ENCODE measurements at places on chromosomes 6 and 20. TPM values are rescaled to one million over a fixed set of nuclear protein-coding genes. Genes with fewer than 3 reads are reported as not detected.
A peak's percentile ranks its signal among the peaks of the same experiment; 100 is the strongest.

SLC22A16 gene
- 0.22 TPM for total RNA-seq

MYLIP gene
- total RNA-seq: 36.9 TPM

ARG1 gene
- total RNA-seq: 2.6 TPM

FHL5 gene
- 13.2 TPM for total RNA-seq

ANGPT4 gene
- total RNA-seq: 0.27 TPM

SOX4 gene
- total RNA-seq: 18.6 TPM

DNA sequence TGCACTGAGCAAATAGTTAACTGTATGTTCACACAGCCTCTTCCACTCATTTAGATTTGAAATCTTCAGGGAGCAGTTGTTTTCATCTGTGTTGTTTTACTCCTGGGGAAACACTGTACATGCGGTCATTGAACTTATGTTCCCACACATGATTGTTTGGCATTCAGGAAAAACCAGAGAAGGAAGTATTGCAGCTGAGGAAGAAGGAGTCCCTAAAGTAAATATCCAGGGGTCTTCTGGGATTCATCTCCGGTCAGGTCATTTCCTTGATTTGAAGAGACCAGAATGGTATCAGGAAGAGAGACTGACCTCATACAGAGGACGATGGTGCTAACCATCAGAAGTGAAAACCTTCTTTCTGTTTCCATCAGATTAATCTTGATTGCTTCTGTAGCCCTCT lies 52.5 kb downstream of the DCBLD1 start:
- DNase-seq: no peak

- DNase-seq: no peak
These were observed 9.8 kb upstream of the MAPK13 start for GRCh38 chr6:36120539-36120938.

GRCh38 chr6:136134751-136135150 lies 115.4 kb downstream of the MTFR2 start:
- no peak for DNase-seq

DNA sequence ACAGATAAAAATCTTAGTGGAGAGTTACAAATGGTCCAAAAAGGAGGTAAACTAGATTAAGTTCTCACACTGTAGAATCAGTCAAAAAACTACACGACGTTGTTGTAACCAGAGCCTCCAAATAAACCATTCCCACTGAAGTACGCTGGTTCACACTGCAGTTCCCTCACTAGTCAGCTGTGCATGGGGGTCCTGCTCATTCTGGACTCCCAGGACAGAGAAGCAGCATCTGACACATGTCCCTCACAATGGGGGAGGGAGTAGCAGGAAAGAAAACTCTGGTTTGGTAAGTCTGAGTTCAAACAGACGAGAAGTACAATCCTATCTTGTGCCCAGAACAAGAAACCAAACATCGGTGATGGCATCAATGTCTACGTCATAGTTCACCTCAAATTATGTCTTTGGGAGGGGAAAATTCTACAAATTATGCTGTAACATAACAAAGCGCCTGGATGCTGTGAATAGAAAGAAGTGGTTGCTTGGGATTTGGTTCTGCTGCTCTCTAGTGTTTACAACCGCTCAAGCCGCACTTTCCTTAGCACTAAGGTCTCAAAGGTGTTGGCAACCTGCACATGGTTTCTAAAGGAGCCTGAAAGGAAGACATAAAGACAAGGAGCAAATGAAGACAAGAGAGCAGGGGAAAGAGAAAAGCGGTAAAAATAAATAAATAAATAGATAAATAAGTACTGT lies 208.0 kb downstream of the GMDS start:
- no peak for DNase-seq

DNA sequence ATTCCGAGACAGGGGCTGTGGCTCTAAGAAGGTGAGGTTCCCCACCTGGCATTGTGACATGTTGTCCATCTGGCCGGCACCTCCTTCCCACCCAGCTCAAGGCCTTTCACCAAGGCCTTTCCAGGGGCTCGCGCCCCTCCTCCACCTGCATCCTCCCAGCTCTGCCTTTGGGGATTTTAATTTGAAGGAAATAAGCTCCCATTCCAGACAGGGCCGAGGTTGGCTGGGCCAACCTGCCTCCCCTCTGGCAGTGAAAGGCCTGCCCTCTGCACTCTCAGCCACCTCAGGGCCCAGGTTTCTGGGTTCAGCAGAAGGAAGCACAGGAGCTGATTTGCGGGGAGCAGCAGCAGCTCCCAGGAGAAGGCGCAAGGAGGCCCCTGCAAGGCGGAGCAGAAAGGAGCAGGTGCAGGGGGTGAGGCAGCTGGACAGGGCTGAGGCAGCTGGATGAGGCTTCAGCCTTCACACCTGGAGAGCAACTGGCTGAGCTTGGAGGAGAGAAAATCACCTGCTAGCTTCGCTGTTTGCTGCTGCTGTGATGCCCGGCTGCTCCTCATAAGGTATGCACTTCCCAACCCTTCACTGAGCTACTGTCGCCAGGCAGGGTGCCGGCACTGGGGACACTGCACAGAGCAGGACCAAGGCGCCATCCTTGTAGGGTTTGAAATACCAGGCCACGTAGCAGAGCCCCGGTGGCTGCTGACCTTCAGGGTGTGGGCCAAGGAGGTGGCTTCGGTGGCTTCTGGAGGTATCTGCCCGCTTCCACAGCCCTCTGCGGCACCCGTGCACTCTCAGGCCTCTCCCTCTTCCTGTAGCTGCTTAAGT lies 147.0 kb downstream of the SYNDIG1 start:
- no peak for DNase-seq

- DNase-seq: no peak
These were observed 986.3 kb downstream of the TFAP2A start for GRCh38 chr6:9428421-9429172.

DNA sequence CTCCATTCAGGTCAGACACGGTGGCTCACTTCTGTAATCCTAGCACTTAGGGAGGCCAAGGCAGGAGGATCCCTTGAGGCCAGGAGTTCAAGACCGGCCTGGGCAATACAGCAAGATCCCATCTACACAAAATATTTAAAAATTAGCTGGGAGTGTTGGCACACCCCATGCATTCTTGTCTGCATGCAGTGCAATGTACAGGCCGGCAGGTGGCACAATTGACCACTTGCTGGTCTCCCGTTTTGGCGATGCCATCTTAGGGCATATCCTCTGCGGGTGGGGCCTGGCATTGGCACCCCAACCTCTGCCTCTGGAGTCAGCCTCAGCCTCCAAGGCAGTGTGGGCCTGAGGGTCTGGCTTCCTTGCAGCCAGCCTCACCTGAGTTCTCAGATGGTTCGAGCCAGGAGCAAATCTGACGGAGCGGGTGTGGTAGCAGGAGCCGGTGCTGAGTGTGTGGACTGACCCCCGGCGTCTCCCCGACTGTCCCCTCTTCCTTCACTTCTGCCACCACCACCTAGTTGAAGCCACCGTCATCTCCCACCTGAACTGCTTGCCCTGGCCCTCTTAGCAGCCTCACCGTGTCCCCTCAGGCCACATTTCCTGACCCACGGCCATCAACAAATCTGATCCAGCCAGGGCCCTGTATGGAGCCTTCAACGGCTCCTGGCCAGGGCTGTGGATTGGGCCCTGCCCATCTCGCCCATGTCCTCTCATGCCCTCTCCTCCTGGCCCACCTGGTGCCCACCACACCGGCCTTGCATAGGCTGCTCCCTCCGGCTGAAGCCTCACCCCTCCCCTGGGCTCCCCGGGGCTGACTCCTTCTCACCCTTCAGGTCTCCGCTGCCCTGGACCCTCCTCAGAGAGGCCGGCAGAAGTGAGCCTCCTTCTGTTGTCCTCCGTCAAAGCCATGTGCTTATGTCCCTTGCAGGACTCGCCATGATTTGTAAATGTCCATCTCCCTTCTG lies 44.0 kb downstream of the EFCAB8 start:
- peak; percentile 70 for DNase-seq

DNA sequence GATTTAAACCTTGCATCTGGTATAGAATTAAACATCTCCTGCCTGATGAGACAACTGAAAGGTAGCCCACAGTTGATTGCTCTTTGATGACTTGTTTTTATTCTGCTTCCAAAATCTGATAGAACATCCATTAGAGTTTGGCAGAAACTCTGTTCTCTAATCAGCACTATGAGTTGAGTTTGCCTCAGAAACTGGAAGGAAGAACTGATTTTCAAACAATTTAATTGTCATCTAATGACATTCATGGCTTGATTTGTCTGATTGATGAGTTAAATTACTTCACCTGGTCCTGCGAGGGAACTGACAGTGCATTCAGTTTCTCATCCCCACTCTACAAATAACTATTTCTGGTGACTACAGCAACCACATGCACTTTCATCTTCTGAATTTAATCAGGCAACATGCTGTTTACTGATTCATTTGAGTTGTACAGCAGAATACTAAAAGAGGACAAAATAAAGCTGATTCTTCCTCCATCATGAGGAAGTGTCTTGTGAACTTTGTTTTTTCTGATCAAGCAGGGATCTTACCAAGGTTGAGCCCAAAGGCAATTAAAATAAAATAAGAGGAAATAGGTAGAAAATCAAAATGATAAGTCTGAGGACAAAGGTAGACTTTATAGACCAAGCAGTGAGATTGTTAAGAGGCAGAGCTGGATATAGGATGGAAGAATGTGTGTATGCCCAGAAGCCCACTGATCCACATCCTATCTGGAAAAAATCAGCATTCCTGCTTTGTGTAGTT lies 15.7 kb upstream of the MRAP2 start:
- DNase-seq: no peak

DNA sequence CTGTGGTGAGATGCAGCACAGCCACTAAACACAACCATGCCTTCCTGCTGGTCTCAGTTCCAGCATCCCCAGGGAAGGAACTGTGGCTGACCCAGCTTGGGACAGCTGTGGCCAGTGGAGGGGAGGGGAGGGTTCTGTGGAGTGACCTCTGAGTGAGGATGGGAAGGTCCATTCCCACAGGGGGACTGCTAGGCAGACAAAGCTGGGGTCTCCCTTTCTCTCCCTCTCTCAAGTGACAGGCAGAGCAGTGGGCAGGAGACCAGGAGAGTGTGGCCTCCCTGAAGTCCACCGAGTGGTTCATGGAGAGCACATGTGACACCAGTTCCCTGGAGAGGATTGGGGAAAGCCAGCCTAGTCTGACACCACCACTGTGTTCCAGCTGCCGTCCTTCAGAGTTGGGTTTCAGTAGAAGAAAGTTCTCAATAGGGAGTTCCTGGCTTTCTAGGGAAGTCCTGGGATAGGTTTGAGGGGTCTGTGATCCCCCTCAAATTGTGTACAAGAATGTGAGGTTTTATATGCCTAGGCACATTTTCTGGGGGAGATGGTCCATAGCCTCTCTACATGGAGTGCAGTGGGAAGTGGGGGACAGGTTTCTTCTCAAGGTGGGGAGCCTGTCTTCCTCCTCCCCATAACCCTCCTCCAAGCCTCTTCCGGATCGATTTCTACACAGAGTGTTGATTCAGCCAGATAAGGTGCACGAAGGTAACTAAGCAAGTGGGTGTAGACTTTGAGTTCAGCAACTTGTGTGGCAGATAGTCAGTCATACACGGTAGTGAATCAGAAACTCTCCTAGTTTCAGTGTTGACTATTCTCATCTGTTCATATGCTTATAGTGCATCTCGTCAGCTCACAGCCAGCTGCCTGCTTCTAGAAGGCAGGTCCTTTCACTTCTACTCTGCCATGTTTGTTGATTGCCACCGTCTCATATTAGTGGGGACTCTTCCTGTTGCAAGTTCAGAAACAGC lies 18.9 kb downstream of the MANBAL start:
- DNase-seq: no peak

GRCh38 chr20:7199861-7200260 lies 432.4 kb downstream of the BMP2 start:
- DNase-seq: no peak
